Stimulated activated CD4-positive, alpha-beta T cell treated with anti-CD3 and anti-CD28 coated beads, Interleukin-2, amount 100 ng/mL, for 48 hours (primary cell): ENCODE measurements at places on chromosomes 1 and 21.

DNA sequence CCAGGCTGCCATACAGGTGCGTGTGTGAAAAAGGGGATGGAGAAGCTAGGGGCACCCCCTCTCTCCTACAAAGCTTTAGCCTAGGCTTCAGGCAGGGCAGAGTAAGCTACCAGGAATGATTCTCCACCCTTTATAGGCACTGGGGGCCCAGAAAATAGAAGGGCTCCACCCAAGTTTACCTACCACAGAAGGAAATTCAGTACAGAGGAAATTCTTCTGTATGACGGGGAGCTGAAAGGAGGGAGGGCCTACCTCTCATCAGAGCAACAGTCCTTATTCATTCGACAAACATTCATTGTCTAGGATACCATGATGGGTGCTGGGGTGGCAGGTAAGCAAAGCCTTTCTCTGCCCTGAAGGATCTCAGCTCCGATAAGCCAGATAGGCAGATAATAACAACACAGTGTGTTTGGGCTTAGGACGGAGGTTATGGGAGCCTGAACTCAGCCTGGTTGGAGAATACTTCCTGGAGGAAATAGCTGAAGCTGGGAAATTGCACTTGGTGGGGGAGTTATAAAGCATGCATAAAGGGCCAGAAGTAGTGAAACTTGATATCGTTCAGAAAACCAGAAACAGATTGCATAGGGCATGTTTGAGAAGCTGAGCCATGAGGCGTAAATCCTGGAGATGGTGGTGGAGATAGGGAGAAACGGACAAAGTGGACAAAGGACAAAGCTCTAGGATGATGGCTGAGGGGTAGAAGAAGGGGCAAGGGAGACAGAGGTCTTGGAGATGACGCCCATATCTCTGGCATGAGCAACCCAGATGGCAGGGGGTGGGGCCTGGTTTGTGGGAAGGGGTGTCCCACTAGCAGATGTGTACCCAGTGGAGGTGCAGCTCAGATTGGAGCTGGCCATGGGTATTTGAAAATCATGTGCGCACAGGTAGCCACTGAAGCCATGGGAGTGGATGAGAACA, 5.3 kb upstream of the P3R3URF start:
- no peak for DNase-seq

DNA sequence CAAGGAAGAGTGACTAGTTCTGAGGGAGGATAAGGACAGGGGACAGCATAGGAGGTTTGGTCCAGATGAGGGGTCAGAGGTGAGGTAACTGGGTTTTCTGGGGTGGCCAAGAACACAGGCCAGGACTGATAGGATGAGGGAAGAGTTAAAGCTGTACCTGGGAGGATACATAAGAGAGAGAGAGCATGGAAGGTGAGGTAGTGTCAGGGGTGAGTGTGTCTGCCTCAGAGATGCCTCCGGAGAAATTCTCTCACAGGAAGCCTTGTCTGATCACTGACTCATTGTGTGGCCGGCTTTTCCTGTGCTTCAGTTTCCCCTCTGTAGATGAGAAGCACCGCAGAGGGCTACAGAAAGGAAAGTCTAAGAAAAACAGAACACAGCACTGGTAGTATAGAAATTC, 40.2 kb downstream of the FASLG start:
- peak; percentile 47 for DNase-seq

- DNase-seq, result no peak
Measured at GRCh38 chr1:54970901-54971300, 9.5 kb upstream of the TMEM61 start.

DNA sequence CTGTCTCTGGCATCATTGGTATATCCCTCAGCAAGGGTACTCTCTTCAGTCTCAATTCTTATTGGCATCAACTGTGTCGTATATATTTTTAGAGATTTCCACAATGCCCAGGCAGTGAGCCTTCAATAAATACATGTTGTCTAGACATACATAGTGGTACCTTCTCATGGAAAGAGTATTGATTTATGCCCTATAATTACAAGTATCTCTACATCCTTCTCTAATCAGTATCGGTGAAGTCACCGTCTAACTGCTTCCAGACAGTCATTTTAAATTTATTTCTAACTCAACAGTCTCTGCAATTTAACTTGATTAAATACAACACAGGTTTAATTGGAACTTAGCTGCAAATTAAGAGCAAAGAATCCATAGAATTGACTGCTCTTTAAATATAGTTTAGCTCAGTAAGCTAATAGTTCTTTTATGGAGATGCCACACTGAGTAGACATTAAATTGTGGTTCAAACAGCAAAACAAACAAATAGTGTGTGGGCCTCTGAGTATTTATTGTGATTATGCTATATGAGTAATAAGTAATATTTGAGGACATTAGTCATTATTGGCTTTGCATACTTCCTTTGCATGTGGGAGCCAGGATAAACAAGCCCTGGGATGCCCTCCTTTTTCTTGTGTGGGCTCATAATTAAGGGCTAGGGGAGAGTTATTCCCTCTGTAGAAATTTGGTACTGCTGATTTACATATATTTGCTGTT, 126.9 kb upstream of the DUSP10 start:
- DNase-seq, result no peak

GRCh38 chr21:18840239-18840638, 436.7 kb upstream of the TMPRSS15 start:
- no peak for DNase-seq

DNA sequence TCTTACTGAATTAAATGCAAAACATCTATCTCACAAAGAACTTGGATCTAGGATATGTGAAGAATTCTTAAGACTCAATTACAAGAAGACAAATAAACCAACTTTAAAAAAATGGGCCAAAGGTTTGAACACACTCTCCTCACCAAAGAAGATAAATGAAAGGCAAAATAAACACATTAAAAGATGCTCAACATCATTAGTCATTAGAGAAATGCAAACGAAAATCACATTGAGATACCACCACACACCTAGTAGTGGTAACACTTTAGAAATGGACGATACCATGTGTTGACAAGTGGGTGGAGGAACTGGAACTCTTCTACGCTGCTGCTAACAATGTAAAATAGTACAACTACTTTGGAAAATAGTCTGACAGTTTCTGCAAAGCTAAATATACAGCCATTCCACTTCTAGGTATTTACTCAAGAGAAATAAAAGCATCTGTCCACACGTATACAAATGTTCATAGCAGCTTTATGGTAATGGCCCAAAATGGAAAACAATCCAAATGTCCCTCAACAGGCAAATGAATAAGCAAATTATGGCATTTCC, 194.3 kb downstream of the RHOU start:
- DNase-seq, result no peak

GRCh38 chr1:186806477-186806876, 22.3 kb upstream of the PLA2G4A start:
- no peak for DNase-seq

DNA sequence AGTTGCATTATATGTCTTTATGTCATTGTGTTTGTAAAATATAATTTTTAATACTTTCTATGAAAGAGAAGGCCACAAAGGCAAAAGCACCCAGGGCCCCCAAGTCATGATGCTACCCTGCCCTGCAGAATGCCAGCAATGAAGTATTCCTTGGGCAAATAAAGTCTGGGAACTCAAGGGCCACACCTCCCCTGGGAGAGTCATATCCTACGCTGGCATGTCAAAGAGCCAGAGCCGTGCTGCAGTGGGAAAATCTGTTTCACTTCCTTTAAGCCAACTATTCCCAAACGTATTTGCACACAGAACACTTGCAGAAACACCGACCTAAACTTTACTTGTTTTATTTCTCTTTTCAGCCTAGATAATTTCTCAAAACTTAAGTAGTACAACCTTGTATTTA, 98.4 kb upstream of the KAZN start:
- DNase-seq, result no peak
